ENCODE measurements at places on chromosomes 2 and 18.

GRCh38 chr18:79397830-79398761 is 2.4 kb downstream of the NFATC1 start:
- peaks cover 9% of the 10 kb centered on the region for H3K36me3 ChIP-seq
- H3K4me1 ChIP-seq: peaks cover 33% of the 10 kb centered on the region
- DNase-seq: no peak
- no peak overlapping the region for H3K27ac ChIP-seq

DNA sequence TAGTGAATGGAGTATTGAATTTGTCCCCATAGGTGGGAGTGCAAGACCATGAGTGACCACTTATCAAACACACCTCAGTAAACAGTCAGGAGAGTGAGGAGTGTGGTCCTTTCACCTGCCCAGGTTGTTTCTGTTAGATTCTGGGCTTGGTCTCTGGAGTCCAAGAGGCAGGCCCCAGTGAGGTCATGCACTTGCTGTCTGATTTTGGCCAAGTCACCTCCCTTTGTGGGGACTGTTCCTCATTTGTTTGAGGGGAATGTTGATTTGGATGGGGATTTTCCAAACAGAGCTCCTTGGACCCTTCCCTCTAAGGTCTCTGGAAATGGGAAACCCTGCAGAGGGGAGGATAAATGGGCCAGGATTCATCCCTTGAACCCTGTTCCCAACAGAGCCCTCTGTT is 7.3 kb downstream of the IL1RN start:
- H3K27ac ChIP-seq: no peak overlapping the region
- H3K36me3 ChIP-seq: no peaks in the 10 kb centered on the region
- no peaks in the 10 kb centered on the region for H3K27me3 ChIP-seq
- DNase-seq: no peak

- no peak for DNase-seq
- H3K4me3 ChIP-seq: no peak overlapping the region
- H3K4me1 ChIP-seq: no peaks in the 10 kb centered on the region
- peaks cover 4% of the 10 kb centered on the region for H3K27me3 ChIP-seq
Measured at GRCh38 chr2:122231296-122231695, 475.8 kb downstream of the TSN start.

DNA sequence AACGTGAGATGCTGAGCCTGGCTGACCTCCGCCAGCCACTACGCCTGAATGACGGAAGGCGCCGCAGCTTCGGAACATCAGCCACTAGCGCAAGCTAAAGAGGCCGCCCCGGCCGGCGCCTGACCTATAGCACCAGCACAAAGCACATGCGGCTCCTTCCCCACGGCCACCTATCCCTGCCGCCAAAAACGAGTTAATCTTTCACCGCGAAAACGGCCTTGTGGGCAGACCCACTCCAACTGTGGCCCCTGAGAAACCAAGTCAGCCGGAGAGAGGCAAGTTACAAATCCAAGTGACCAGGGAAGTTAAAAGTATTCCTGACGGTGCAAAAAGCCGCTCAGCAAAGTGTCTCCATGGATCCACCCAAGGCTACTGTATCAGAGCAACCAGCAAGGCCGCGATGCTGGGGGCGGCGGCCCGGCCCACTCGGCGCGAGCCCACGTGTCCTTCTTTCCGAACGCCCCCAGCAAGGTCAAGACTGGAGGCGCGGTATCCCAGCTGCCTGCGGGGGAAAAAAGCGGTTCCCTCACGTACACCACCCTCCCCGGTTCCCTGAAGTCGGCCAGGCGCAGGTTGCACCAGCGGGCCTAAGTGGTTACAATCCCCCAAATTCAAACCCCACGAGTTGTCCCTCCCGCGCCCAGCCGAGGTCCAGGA is 575 bp downstream of the HSPD1 start:
- peak overlapping the region; percentile 78 for H3K27ac ChIP-seq
- H3K4me3 ChIP-seq: peak overlapping the region; percentile 99
- no peaks in the 10 kb centered on the region for H3K27me3 ChIP-seq
- DNase-seq: peak; percentile 79

- no peak overlapping the region for H3K4me3 ChIP-seq
- no peak for DNase-seq
- peaks cover 4% of the 10 kb centered on the region for H3K4me1 ChIP-seq
- no peak overlapping the region for H3K27ac ChIP-seq
- H3K36me3 ChIP-seq: no peaks in the 10 kb centered on the region
- H3K27me3 ChIP-seq: no peaks in the 10 kb centered on the region
Measured at GRCh38 chr2:12538138-12538694, 178.5 kb upstream of the TRIB2 start.

- no peak for DNase-seq
- H3K27me3 ChIP-seq: no peaks in the 10 kb centered on the region
- H3K4me1 ChIP-seq: peaks cover 6% of the 10 kb centered on the region
Measured at GRCh38 chr18:7742224-7742623, 175.1 kb downstream of the PTPRM start.

GRCh38 chr18:56065086-56065485 is 477.1 kb upstream of the TCF4 start:
- H3K36me3 ChIP-seq: no peaks in the 10 kb centered on the region
- no peak overlapping the region for H3K4me3 ChIP-seq
- no peak for DNase-seq
- no peaks in the 10 kb centered on the region for H3K27me3 ChIP-seq
- H3K4me1 ChIP-seq: no peaks in the 10 kb centered on the region
- no peak overlapping the region for H3K27ac ChIP-seq

DNA sequence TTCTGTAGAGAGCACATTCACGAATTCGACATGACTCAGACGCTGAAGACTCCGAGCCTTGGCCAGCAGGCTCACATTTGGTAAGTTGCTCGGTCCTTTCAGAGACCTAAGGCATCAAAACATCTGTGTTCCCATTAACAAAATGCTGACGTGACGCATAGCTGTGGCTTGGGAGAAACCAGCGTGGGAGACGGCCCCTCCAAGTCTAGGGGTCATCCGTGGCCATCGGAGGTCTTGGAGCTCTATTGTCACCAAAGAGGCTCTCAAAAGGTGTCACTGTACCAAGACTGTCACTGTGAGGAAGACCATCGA is 14.9 kb downstream of the FBLN7 start:
- no peaks in the 10 kb centered on the region for H3K27me3 ChIP-seq
- peaks cover 21% of the 10 kb centered on the region for H3K4me1 ChIP-seq
- H3K36me3 ChIP-seq: no peaks in the 10 kb centered on the region

- H3K4me1 ChIP-seq: no peaks in the 10 kb centered on the region
- no peaks in the 10 kb centered on the region for H3K27me3 ChIP-seq
- no peak overlapping the region for H3K27ac ChIP-seq
Measured at GRCh38 chr18:53874103-53874502, 350.4 kb downstream of the MBD2 start.

GRCh38 chr2:199495147-199495546 is 37.4 kb upstream of the SATB2 start:
- no peak overlapping the region for H3K27ac ChIP-seq
- no peaks in the 10 kb centered on the region for H3K27me3 ChIP-seq
- no peaks in the 10 kb centered on the region for H3K4me1 ChIP-seq
- no peak overlapping the region for H3K4me3 ChIP-seq

GRCh38 chr2:85453571-85453970 is 35.1 kb downstream of the SH2D6 start:
- H3K27ac ChIP-seq: no peak overlapping the region
- no peaks in the 10 kb centered on the region for H3K27me3 ChIP-seq
- no peaks in the 10 kb centered on the region for H3K4me1 ChIP-seq
- H3K4me3 ChIP-seq: no peak overlapping the region

- DNase-seq: peak; percentile 82
- H3K4me3 ChIP-seq: no peak overlapping the region
- H3K27me3 ChIP-seq: no peaks in the 10 kb centered on the region
- H3K36me3 ChIP-seq: no peaks in the 10 kb centered on the region
- H3K27ac ChIP-seq: no peak overlapping the region
Measured at GRCh38 chr2:39851651-39852110, 72.6 kb upstream of the THUMPD2 start.

- no peak overlapping the region for H3K27ac ChIP-seq
- H3K4me3 ChIP-seq: no peak overlapping the region
- peak; percentile 67 for DNase-seq
- peaks cover 7% of the 10 kb centered on the region for H3K4me1 ChIP-seq
- H3K36me3 ChIP-seq: no peaks in the 10 kb centered on the region
Measured at GRCh38 chr18:32469190-32469651, 1.5 kb downstream of the GAREM1 start.

GRCh38 chr18:75858754-75859153 is 431.3 kb upstream of the SMIM21 start:
- no peaks in the 10 kb centered on the region for H3K36me3 ChIP-seq
- DNase-seq: no peak
- no peaks in the 10 kb centered on the region for H3K27me3 ChIP-seq
- H3K27ac ChIP-seq: no peak overlapping the region

DNA sequence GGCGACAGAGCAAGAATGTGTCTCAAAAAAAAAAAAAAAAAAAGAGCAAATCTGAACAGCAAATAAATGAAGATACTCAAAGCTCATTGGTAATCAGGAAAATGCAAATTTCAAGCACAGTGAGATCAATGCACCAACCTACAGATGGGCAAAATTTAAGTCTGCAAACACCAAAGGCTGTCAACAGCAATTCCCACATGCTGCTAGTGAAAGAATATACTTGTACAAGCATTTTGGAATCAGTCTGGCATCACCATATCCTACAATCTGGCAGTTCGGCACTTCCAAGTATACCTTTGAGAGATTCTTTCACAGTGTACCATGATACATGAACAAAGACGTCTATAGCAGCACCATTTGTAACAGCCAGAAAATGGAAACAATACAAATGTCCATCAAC is 4.1 kb downstream of the HDHD2 start:
- peaks cover 5% of the 10 kb centered on the region for H3K4me1 ChIP-seq
- H3K27ac ChIP-seq: no peak overlapping the region
- H3K27me3 ChIP-seq: no peaks in the 10 kb centered on the region
- H3K4me3 ChIP-seq: no peak overlapping the region

DNA sequence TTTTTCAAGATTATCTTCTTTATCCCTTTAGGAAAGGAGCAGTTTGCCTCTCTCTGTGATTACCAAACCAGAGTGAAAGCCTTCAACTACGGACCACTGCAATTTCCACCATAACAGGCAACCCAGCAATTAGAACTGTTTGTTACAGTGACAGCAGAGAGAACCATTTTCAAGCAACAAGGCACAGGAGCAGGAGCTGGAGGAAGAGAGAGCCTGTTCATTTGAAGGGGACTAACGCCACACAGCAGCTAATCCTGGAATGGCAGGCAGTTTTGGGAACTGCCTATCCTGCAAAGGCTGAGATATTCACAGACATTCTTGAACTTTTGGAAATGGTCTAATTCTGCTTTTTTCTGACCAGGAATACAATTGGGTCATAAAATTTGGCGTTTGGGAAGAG is 1541.9 kb upstream of the PIK3C3 start:
- no peaks in the 10 kb centered on the region for H3K4me1 ChIP-seq
- no peak overlapping the region for H3K27ac ChIP-seq

GRCh38 chr2:9918275-9918674 is 33.2 kb upstream of the GRHL1 start:
- H3K4me3 ChIP-seq: no peak overlapping the region
- no peak overlapping the region for H3K27ac ChIP-seq

DNA sequence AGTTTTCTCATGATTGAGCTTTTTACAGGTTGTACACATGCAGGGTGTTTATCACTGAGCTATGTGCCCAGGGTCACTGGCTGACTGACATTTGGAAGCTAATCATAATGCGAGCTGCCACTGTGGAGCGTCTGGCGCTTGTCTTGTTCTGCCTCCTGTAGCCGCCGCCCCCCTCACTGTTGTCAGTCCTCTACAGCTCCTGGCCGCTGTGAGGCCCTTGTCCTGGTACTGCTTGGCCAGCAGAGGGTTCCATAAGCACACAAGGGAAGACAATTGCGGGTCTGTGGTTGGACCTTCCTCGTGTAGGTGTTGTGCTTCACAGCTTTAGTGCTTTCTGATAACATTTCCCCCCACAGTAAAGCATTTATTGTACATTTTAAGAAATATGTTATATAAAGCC is 105.6 kb upstream of the LDLRAD4 start:
- H3K27me3 ChIP-seq: no peaks in the 10 kb centered on the region
- DNase-seq: peak; percentile 50
- H3K4me3 ChIP-seq: no peak overlapping the region
- peaks cover 22% of the 10 kb centered on the region for H3K36me3 ChIP-seq

GRCh38 chr2:194044321-194044720 is 1612.7 kb upstream of the SLC39A10 start:
- H3K4me1 ChIP-seq: no peaks in the 10 kb centered on the region
- H3K27me3 ChIP-seq: no peaks in the 10 kb centered on the region
- no peak overlapping the region for H3K4me3 ChIP-seq
- no peak for DNase-seq

GRCh38 chr18:12236934-12237832 is 17.0 kb upstream of the CIDEA start:
- peaks cover 31% of the 10 kb centered on the region for H3K27me3 ChIP-seq
- H3K4me3 ChIP-seq: peak overlapping the region; percentile 45
- H3K36me3 ChIP-seq: no peaks in the 10 kb centered on the region
- DNase-seq: peak; percentile 59
- H3K4me1 ChIP-seq: peaks cover 6% of the 10 kb centered on the region

DNA sequence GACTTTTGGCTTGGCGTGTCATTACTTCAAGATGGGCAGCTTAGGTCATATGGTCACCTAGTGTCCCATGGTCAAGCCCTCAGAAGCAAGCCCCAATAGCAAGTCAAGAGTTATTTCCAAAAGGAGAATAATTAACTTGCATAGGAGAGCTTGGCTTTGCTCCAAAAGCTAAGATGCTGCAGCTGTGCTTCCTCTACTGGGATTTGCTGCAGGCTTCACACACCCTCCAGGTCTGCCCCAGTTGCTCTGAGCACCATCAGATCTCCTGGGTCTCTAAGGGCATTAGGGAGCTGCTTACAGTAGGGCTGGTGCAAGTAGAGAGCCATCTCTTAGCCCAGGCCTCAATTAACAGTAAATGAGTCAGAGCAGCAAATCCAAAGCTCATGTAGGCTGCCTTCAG is 46.6 kb downstream of the THUMPD2 start:
- no peaks in the 10 kb centered on the region for H3K27me3 ChIP-seq
- no peak overlapping the region for H3K27ac ChIP-seq
- no peaks in the 10 kb centered on the region for H3K36me3 ChIP-seq
- H3K4me1 ChIP-seq: peaks cover 12% of the 10 kb centered on the region

DNA sequence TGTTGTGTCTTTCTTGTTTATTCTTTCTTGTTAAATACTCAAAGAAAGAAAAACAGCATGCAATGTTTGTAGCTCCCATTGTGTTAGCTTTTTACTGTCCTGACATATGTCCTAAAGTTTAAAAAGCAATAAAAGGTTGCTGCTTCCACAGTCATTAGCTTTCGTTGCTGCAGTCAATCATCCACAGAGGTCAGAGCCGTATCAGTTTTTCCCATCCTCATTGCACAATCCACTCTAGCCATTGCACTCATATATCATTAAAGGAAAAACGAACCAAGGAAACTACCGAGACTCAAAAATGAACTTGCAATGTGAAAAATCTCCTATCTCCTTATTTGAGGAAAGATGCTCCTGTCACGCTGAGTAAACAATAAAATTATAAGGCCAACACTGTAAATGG is 954.1 kb downstream of the DPP10 start:
- H3K27ac ChIP-seq: no peak overlapping the region
- no peaks in the 10 kb centered on the region for H3K4me1 ChIP-seq
- no peaks in the 10 kb centered on the region for H3K27me3 ChIP-seq
- no peak overlapping the region for H3K4me3 ChIP-seq
- no peaks in the 10 kb centered on the region for H3K36me3 ChIP-seq

DNA sequence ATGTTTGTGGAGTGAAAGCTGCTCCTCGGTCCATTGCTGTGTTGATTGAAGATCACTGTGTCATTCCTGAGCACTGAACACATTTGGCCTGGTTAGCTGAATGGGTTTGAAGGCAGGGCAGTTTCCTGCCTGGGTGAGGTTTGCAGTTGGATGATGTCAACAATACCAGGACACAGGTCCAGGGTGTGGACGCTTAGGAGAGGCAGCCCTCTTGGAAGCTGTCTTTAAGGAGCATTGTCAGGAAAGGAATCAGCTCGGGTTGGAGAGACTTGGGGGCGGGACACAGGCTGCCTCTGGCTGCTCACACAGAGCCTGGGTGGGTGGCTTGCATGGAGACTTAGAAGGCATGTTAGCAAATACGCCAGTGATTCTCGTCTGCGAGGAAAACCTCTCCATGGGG is 237.7 kb downstream of the SEPTIN10 start:
- DNase-seq: no peak
- peaks cover 11% of the 10 kb centered on the region for H3K4me1 ChIP-seq
- peaks cover 40% of the 10 kb centered on the region for H3K36me3 ChIP-seq
- no peak overlapping the region for H3K4me3 ChIP-seq

Measured in mesenchymal stem cell (in vitro differentiated cells and primary cell).